Colonic mucosa (tissue), 4 donors: ENCODE measurements at places on chromosomes 12 and 14.

- DNase-seq, result no peak
- no peaks in the 10 kb centered on the region for H3K27me3 ChIP-seq
- H3K27ac ChIP-seq, result no peak overlapping the region
- H3K36me3 ChIP-seq, result no peaks in the 10 kb centered on the region
These were observed 696.0 kb downstream of the C12orf50 start for GRCh38 chr12:87332987-87333726.

DNA sequence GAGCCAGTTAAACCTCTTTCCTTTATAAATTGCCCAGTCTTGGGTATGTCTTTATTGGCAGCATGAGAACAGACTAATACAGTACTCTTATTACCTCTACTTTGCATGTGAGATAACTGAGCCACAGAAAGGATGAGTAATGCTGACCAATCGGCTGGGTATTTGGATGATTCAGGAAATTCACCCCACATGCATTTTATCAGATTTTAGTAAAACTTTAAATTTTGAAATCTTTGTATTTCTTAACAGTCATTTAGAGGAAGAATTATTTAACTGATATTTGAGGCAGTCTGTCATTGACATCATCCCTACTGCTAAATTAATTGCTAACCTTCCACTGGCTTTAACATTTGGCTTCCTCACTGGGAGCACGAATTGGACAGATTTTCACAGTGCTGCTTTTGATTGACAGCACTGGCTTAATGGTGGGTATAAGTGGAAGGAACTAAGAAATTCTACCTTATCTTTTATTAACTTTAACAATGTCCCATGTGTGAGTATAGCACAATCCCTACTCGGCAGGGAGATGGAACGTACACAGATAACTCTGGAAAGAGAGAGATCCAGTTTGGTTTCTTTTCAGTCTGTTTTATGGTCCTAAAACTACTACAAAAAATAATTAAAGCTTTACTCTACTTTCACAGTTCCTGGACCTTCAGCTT, 261.0 kb downstream of the DACT1 start:
- H3K27ac ChIP-seq, result no peak overlapping the region
- no peaks in the 10 kb centered on the region for H3K27me3 ChIP-seq
- H3K36me3 ChIP-seq, result no peaks in the 10 kb centered on the region
- H3K4me1 ChIP-seq, result no peaks in the 10 kb centered on the region
- DNase-seq, result no peak

DNA sequence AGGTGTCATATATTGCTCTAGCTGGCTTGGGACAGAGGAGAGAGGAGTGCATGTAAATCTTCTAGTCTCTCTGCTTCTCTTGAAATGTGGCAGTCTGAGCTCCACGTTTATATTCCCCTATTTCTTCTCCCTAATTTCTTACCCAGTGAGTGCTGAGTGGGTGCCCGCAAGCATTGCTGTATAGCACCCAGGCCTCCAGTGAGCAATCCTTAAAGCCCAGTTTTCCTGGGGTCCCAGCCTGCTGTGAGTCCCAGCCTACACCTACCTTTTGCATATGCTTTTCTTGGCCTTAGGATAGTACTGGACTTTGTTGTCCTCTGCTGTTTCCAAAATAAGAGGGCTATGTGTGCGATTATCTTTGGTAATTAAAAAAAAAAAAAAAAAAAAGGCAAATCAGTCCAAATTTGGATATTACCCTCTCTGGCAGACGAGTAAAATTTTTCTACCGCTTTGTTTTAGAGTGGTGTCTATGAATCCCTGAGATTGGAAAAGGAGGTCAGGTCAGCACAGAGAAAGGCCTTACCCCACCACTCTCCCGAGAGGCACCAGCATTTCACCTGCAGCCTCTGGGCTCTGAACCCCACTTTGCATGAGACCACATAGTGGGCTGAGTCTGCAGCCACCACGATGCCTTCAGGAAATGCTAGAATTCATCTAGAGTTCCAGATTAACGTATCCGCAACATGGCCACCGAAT, 1.1 kb downstream of the MGST1 start:
- H3K27ac ChIP-seq, result peak overlapping the region; percentile 78
- no peaks in the 10 kb centered on the region for H3K36me3 ChIP-seq
- no peaks in the 10 kb centered on the region for H3K27me3 ChIP-seq
- peak overlapping the region; percentile 36 for H3K4me3 ChIP-seq
- no peak for DNase-seq

DNA sequence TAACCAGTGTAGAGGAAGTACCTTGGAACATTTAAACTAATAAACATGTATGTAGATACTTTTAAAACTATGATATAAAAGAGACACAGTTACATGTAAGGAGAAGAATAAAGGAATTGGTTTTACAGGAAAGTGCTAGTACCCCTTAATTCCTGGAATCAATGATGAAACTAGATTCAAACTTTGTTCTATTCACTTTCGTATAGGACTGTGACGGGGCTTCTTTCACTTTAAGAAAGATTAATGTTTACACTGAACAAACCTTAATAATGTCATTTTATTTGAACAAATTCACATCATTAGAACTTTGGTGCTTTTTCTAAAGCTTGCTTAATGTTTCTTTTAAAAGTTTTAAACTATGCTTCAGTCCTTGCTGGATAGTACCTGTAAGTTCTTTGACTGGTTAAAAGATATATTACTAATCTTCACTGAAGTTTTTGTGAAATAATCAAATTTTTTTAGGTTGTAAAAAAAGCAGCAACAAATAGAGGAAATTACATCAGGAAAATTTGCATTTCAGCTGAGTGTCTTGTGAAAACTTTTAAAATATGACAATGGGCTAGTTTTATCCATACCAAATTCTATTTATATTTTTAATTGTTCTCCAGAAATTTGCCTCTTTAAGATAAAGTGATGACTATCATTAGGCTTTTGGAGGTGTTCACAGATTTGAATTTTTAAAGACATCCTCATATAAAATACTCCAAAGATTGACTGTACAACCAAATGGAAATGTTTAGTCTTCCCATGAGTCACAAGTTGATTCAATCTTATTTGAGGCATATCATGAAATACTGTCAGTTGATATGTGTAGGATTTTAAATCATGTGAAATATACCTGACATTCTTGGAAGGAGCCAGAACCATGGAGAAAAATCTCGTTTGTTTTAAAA, 36.2 kb downstream of the PAPOLA start:
- no peak for DNase-seq
- no peaks in the 10 kb centered on the region for H3K4me1 ChIP-seq
- H3K36me3 ChIP-seq, result no peaks in the 10 kb centered on the region
- peak overlapping the region; percentile 13 for H3K27ac ChIP-seq

DNA sequence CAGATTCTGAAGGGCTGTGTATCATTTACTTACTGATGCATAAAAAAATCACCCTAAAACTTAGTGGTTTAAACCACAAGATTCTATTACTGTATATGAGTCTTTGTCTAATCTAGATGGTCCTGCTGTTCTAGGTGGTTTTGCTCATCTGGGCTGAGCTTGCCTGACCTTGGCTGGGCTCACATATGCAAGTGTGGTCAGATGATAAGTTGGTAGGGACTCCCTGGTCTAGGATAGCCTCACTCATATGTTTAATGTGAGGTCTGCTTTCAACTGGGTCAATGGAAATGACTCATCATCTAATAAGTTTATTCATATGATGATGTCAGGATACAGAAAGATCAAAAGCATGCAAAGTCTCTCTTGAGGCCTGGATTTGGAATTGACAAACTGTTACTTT, 887.8 kb downstream of the TRHDE start:
- no peaks in the 10 kb centered on the region for H3K27me3 ChIP-seq
- no peak overlapping the region for H3K4me3 ChIP-seq
- no peak for DNase-seq
- H3K4me1 ChIP-seq, result no peaks in the 10 kb centered on the region

DNA sequence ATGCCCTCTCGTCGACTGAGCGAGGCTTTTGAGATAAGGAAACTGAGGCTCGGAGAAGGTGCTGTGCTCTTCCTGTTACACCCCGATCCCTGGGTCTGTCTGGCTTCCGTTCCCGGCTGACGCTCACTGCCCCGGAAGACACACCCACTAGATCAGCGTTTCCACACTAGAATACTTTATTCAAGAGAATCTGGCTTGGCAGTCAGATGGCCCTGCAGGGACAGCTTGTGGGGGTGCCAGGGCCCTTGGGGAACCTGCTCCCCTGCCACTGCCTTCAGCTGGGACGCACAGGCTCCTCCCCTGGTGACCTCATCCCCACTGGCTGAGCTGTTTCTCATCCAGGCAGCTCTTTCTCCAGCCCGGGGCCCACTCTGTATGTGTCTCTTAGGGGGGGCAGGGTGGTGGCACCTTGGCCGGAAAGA, 13.7 kb downstream of the PGF start:
- no peak overlapping the region for H3K4me3 ChIP-seq
- no peaks in the 10 kb centered on the region for H3K27me3 ChIP-seq
- H3K27ac ChIP-seq, result peak overlapping the region; percentile 39
- no peak for DNase-seq

- H3K27me3 ChIP-seq, result no peaks in the 10 kb centered on the region
- H3K27ac ChIP-seq, result no peak overlapping the region
- H3K36me3 ChIP-seq, result no peaks in the 10 kb centered on the region
- no peak overlapping the region for H3K4me3 ChIP-seq
- no peak for DNase-seq
- H3K4me1 ChIP-seq, result no peaks in the 10 kb centered on the region
These were observed 34.7 kb downstream of the GPR19 start for GRCh38 chr12:12661086-12661856.

DNA sequence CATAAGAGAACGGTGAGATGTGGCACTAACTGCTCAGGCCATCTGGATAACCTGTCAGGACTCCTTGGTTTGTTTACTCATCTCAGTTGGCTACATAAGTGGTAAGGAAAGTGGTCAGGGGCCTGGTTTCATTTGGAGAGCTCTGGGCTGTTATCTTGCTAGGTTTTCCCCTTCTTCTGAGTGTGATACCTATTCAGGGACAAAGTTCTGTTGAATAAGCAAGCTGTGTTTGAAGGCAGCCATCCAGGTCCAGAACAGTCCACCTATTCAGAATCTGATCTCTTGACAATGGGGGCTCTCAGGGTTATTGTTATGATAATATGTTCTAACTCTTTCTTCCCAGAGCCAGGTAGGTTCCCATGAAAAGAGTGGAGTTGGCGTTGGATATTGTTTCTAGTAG, 194.9 kb downstream of the PAH start:
- H3K27ac ChIP-seq, result no peak overlapping the region
- no peak overlapping the region for H3K4me3 ChIP-seq
- no peaks in the 10 kb centered on the region for H3K27me3 ChIP-seq
- no peak for DNase-seq
- H3K36me3 ChIP-seq, result no peaks in the 10 kb centered on the region

DNA sequence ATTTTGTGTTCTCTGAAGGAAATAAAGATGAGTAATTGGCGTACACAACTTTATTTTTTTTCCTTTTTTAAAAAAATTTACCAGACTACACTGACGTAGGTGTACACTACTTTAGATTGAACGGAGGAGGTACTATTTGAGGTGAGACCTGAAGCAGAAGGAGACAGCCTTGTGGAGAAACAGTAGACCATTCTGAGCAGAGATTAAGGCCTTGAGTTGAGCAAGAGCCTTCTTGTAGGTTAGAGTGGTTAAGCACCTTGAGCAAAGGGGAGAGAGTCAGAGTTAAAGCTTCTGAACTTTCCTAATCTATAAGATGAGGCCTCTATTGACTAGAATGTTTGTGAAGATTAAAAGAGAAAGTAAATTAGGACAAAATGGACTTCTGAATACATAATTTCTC, 2.5 kb downstream of the LEMD3 start:
- H3K36me3 ChIP-seq, result no peaks in the 10 kb centered on the region
- no peak overlapping the region for H3K27ac ChIP-seq
